Endothelial cell of coronary artery (primary cell): ENCODE measurements at places on chromosomes 12 and 14. TPM values are rescaled to one million over a fixed set of nuclear protein-coding genes. Genes with fewer than 3 reads are reported as not detected.

The RTL1 gene
- not detected in 2 replicates for total RNA-seq

The ACOT4 gene
- 0.27 and 0.38 TPM in 2 replicates for total RNA-seq

The FGF23 gene
- not detected in 2 replicates for total RNA-seq

The RNASE3 gene
- not detected in 2 replicates for total RNA-seq

The DPPA3 gene
- total RNA-seq: not detected in 2 replicates

The SERPINA4 gene
- total RNA-seq: not detected in 2 replicates

The EIF4B gene
- total RNA-seq: 1,037 and 1,365 TPM in 2 replicates

The CD163L1 gene
- total RNA-seq: 2.6 and 3.8 TPM in 2 replicates

The BEST3 gene
- total RNA-seq: 0.09 TPM in 1 of 2 replicates, not detected in the other

The BRI3BP gene
- 4.2 and 5.0 TPM in 2 replicates for total RNA-seq

The SERPINA10 gene
- not detected in 2 replicates for total RNA-seq

The HOXC12 gene
- not detected in 2 replicates for total RNA-seq

The STAB2 gene
- total RNA-seq: under 0.01 and 0.09 TPM in 2 replicates

The MYH6 gene
- not detected in 2 replicates for total RNA-seq

The FUT8 gene
- total RNA-seq: 41.1 and 60.5 TPM in 2 replicates

The DAD1 gene
- 245 and 324 TPM in 2 replicates for total RNA-seq
